Cortex of kidney (tissue), 1 donor: ENCODE measurements at places on chromosomes 16 and 17.

- no peak for DNase-seq
Observed at GRCh38 chr17:51365090-51365489, 104.7 kb downstream of the UTP18 start.

- DNase-seq = no peak
Observed at GRCh38 chr16:14634389-14634725, 1.6 kb downstream of the BFAR start.

DNA sequence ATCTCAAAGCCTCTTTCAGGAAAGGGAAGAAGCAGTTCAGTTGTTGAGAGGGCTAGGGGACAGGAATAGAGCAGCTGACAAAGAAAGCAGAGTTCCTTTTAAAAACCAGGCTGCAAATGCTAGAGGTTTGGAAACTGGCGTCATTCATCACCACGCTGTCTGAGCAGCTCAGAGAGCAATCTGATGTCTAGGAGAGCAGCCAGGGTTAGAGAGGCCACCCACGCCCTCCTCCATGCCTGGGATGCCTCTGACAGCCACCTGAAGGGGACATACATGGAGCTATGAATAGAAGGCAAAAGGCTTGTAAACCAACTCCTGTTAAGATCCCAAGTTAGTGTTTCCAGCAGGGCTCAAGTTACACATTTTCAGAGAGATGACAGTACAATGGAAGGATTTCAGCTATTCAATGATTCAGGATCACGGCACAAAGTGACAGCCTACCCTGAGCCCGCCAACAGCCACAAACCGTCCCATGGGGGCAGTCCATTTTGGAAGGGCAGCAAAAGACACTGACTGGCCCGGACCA lies 12.4 kb downstream of the RAB5C start:
- DNase-seq = no peak

DNA sequence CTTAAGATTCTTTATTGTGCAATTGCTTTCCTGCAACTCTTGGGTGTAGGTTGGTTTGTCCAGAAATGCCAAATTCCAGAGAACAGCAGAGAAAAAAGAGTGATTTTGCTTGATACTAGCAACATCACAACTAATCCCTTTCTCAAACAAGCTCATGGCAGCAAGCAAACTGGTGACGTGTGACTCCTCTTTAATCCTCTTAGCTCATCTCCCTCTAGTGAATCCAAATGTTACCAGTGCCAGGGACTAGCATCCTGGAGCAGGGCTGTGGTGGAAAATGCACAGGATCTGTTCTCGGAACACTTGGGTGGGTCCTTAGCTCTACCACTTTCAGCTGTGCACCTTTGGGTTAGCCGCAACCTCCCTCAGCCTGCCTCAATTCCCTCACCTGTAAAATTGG lies 204.0 kb upstream of the CCL2 start:
- no peak for DNase-seq

DNA sequence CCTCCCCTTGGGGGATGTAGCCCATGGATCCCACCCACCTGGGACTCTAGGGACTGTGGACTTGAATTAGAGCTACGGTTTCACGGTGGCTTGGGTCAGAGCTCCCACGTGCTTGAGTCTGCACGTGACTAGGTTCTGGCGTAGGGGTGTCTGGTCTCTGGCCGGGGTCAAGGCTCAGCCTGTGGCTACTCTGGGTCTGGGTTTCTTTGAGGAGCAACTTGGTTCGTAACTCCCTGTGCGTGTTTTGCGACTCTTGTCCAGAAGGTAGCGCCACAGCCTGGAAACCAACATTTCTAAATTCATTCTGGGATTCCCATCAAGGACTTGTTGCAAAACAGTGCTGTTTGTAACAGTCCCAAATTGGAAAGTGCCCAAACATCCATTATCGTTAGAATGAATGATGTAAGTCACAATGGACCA lies 470 bp upstream of the GGT6 start:
- DNase-seq = no peak

DNA sequence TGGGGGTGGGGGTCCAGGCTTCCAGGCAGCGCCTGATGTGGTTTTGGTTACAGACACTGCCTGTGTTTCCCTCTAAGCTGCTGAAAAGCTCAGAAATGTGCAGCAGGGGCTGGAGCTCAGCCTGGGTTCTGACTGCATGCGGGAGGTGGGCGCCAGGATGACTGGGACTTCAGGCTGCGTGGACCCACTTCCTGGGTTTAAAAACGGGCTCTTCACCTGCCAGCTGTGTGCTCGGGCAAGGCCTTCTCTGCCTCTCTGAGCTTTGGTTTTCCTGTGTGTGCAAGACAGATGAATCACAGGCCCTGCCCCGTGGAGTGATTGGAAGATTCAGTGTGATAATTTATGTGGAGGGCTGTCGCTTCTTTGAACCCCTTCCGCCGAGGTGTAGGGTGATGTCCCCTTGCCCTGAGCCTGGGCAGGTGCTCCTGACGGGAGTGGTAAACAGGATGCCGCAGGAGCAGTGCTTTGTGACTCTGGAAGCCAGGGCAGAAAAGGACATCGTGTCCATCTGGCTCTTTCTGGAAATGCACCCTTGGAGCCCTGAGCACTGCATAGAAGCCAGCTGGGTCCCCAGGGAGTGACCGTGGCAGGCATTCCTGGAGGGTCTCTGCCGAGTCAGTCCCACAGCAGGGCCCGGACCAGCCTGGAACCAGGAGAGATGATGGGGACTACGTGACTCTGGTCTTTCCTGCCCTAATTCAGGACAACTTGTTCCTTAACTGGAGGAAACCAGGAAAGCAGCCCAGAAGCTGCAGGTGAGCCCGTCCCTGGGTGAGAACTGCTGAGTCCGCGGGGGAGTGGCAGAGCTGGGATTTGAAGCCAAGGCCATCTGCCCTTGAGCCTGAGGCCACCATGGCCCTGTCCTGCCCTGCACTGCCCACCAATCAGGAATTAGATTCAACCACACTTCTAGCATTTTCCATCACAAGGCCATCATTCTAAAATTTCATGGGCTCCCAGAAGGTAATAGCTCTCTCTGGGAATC lies 28.5 kb upstream of the SLC7A5 start:
- DNase-seq = no peak

- no peak for DNase-seq
Observed at GRCh38 chr17:44039829-44040635, 25.3 kb upstream of the TMEM101 start.

DNA sequence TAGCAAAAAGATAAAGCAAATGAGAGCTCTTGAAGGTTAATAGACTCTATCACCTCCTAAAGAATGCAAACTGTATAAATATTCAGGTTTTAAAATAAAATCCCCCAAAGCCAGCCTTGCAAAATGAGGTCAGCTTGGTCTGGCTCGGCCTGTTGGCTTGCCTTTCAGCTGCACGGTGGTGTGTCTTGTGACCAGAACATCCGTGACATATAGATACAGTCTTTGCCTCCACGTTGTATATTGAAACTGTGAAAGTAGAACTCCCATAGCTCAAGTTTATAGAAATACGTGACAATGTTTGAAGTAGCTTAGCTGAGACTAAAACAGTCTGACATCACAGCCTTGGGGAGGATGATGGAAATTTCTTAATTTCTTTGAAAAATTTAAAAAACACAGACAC lies 236.6 kb upstream of the MYOCD start:
- no peak for DNase-seq

DNA sequence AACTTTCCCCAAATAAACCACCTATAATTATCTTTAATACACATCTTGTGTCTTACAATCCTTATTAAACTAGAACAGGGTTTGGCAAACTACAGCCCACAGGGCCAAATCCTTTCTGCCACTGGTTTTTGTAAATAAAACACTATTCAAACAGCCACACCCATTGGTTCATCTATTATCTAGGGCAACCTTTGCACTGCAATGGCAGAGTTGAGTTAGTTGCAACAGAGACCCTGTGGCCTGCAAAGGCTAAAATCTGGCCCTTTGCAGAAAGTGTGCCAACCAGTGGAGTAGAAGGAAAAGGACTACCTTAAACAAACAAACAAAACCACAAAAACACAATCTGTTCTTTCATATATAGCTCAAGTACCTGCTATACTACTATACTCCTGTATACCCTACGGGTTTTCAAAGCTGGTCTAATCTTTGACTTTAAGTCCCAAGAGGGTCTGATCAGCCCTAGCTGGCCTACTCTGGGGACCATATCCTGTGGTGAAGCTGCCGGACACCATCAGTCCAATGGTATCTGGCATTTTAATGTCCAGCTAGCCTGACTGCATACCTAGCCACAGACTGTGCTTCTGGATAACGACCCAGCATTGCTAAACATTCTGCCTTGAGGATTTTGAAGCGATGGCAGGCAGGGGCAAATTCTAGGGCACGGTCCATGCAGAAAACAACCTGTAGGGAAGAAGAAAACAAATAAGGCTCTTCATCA lies 23.3 kb downstream of the CNP start:
- DNase-seq = no peak

DNA sequence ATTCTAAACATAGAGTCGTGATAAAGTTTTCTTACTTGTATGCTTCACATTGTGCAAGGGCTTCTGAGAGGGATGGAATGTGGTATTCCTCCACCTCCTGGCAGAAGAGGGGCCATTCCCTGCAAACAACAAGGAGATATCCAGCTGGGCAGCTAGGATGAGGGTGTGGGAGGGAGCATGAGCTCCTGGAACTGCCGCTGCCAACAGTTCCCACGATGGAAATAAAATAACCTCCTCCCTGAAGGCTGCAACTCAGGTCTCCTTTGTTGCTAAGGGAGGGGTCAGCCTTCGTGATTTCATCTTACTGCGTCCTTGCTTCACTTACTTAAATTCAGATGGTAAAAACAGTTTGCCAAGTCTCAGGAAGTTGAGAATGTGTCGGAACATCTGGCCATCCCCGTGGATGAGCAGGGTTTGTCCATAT lies 15.6 kb downstream of the PLEKHG4 start:
- DNase-seq = no peak

- no peak for DNase-seq
Observed at GRCh38 chr16:23979441-23979840, 143.7 kb downstream of the PRKCB start.

DNA sequence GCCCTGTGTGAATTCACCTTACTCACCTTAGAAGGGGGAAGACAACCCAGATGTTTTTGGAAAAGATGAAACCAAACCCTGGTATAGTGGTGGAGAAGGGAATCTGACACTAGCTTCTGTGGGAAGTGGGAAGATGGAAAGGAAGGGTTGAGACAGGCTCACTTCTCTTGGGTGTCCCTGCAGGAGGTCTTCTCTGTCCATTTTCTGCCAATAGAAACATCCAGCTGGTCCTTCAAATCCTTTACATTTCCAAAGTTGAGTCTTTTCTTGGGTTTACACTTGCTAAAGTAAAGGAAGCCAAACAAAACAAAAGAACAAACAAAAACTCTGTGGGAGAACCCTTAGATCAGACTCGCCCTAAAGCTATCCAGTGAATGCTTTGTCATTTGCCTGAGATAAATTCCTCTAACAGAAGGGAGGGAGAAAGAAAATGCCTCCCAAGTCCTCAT lies 10.2 kb downstream of the HOXB1 start:
- no peak for DNase-seq

DNA sequence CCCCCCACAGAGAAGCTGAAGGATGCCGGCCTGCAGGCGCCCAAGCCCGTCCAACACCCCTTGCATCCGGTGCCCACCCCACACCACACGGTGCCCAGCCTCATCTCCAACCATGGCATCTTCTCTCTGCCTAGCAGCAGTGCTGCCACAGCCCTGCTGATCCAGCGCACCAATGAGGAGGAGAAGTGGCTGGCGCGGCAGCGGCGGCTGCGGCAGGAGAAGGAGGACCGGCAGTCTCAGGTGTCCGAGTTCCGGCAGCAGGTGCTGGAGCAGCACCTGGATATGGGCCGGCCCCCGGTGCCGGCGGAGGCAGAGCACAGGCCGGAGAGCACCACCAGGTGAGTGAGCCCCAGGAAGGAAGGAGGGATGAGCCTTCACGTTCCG lies 31.5 kb downstream of the GINS2 start:
- DNase-seq = no peak

- DNase-seq = no peak
Observed at GRCh38 chr16:88356124-88356726, 26.5 kb upstream of the ZNF469 start.
